Breast epithelium (tissue), 4 donors: ENCODE measurements at places on chromosomes 5 and 9.

DNA sequence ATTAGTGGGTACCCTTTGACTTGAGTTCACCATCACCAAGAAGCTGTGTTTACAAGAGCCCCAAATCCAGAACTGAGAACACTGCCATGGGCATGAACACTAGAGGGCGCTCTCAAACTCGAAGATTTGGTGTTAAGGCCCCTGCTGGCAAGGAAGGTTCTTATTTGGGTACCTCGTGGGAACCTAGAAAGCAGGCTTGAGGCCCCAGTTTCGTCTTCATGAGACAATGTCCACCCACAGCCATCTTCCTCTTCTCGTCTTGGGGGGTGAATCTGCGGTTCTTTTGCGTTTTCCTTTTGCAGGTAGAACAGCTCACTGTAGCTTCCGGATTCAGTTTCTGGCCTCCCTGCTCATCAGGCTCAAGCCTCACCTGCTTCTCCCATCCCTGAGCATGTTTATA is 184.0 kb downstream of the SEMA5A start:
- DNase-seq: no peak

- no peak for DNase-seq
These were observed 403.0 kb downstream of the GADD45G start for GRCh38 chr9:90007516-90008440.

DNA sequence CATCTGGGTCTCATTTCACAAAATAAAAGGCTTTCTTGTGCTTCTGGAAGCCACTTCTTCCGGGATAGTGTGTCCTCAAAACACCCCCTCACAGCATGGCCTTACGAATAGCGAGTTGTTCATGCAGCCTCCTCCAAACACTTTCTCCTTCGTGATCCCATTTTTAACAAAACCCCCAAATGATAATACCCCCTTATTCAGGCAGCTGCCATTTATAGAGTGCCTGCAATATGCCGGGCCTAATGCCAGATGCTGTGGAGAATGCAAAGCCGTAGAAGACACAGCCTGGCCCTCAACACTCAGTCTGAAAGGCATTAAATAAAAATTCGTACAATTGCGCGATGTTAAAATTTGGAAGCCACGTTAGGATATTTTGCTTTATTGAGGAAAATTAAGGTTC is 66.4 kb upstream of the SLC44A1 start:
- DNase-seq: no peak

- DNase-seq: no peak
These were observed 111.3 kb upstream of the GNA14 start for GRCh38 chr9:77759391-77759790.

- no peak for DNase-seq
These were observed 43.5 kb upstream of the HTR4 start for GRCh38 chr5:148697809-148698196.

DNA sequence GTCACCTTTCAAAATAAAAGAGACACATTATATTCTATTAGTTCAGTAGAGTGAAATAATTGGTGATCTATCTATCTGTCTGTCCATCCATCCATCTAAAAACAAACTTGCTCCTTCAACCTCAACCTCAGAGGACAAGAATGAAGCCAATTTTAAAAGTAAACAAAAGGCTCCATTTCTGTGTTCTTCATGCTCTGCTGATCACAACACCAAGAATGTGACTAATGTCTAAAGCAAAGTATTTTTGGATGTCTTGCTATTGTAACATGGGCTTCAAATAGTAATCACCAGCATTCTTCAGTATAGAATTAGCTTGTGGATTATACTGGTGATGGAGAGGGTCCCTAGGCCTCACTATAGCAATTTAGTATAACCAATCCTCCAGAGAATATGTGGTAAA is 1304.4 kb downstream of the MAT2B start:
- no peak for DNase-seq

DNA sequence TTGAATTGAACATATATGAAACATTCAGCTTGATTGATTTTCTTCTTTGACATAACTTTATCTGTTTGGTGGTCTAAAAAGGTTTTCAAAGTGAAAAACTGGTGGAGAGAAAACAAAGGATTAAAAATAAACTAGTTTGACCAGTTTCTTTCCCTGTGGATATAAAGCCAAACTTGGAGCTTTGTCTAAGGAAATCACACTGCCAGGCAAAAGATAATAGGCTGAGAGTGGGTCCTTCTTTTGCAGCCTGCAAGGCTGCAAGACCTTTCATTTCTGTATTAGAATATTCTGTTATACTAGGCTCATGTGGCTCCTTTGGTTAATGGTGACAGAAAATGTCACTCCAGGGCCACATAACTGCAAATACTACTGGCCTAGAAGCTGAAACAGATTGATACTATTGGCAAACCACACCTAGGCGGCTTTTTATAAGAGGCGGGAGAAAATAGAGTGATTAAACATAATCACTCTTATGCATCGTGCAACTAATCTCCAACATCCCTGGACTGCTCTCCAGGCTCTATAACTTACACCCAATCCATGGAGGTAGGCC is 129.1 kb upstream of the ZNF462 start:
- DNase-seq: no peak

GRCh38 chr9:13587571-13587970 is 308.1 kb upstream of the MPDZ start:
- DNase-seq: no peak

DNA sequence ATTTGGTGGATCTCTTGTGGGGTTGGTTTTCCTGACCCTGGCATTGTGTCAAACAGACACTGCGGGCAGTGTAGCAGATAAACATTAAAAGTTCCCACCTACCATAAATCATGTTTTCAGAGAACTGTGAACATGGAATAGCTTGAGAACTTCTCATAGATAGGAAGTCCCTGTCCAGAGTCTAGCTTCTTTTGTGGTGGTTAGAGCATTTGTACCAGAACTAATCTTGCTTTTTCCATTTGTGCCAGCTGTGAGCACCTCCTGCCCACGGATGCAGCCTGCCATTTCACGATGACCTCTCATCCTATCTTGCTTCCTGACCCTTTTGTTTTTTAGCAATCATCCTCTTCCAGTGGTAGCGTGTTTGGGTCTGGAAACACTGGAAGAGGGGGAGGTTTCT is 61.4 kb downstream of the FAM78A start:
- DNase-seq: no peak

- DNase-seq: no peak
These were observed 972.8 kb downstream of the DTWD2 start for GRCh38 chr5:118015511-118015910.

DNA sequence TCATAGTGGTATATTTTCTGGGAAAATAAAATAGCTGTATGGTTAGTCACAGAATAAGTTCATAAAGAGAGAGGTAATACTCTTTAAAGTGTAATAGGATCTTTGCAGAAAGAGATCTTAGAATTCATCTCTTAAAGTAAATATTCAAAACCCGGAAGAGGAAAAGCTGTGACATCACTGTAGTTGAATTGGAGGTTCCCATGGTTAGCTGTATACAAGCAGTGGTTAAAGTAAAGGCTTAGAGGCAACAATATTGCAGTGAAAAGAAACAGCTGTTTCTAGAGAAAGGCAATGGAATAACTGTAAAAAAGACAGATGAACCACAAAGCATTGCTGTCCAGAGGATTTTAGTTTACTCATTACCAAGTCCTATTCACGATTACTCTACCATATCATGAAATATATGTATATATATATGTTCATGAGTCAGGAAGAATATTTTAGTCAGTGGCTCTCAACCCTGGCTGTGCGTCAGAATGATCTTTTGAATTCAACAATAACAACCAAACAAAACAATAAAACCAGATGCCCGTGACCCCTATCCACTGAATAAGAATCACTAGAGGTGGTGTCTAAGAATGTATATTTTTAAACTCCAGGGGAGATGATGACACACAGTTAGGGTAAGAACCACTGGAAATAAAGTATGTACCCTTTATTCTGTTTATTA is 4.7 kb downstream of the ERCC6L2 start:
- DNase-seq: no peak

DNA sequence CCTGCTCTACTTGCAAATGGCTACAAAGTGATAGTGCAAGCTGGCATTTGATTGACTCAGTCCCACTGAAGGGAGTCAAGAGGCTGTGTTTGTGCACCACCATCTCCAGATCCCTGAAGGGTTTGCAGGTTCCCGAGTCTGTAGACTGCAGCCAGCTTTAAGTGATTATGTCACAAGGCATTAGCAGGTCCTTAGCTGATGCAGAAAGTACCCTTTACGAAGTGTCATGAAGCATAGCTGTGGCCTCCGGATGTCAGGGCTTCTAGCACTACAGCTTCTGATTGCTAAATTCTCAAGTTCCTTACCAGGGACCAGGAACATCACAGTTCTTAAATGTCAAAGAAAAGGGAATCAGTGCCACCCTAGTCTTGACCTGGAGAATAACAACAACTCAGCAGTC is 311.3 kb upstream of the TRPC7 start:
- no peak for DNase-seq

- no peak for DNase-seq
These were observed 34.1 kb upstream of the GDNF start for GRCh38 chr5:37873988-37874387.

DNA sequence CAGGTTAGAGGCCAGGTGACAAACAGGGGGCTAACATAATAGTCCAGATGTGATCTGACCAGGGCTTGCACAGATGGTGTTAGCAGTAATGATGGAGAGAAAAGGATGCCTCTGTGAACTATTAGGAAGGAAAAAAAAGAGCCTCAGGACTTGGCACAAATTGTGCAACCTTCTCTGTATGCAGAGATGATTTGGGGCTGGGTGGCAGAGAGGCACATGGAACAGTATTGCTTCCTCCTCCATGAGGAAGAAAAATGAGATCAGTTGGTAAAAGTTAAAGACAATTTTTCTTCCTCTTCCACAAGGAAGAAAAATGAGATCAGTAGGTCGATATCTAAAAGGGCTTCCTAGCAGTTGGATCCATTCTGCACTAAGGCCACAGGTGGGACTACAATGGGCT is 13.9 kb upstream of the ANXA6 start:
- no peak for DNase-seq

DNA sequence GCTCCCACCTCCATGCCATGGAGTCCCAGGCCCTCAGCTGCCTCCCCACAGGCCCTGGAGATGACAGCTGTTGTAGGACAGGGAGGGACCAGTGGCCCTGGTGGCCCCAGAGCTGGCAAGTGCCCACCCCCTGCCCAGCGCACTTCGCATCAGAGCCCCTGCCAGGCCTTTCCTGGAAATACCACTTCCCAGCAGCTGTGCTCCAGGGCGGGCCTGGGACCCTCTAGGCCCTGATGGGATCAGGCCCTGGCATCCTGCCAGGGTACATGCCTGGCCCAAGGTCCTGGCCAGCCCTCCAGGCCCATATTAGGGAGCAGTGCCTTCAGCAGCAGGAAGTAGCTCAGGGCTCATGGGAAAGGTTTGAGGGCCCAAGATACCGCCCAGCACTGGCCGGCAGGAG is 2.5 kb downstream of the KCNT1 start:
- no peak for DNase-seq

- no peak for DNase-seq
These were observed 80.6 kb downstream of the SH3PXD2B start for GRCh38 chr5:172373680-172374079.

GRCh38 chr9:82367016-82367415 is 378.4 kb downstream of the SPATA31D1 start:
- DNase-seq: no peak

DNA sequence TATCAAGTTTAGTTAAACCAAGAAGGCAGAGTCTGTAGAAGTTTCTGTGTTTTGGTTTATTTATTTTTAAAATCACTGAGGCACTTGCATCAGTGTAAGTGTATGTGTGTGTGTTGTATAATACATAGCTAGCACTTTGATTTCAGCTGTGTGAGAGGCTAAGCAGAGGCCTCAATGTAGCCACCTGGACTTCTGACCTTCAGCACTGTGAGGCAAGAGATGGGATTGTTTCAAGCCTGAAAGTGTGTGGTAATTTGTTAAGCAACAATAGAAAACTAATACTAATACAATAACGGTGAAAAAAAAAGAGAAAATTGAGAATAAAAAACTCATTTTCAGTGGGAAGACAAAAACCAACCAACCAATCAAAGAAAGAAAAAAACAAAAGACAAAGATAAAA is 327.3 kb downstream of the CDH18 start:
- DNase-seq: no peak

GRCh38 chr5:39211773-39212172 is 7.6 kb downstream of the FYB1 start:
- no peak for DNase-seq

DNA sequence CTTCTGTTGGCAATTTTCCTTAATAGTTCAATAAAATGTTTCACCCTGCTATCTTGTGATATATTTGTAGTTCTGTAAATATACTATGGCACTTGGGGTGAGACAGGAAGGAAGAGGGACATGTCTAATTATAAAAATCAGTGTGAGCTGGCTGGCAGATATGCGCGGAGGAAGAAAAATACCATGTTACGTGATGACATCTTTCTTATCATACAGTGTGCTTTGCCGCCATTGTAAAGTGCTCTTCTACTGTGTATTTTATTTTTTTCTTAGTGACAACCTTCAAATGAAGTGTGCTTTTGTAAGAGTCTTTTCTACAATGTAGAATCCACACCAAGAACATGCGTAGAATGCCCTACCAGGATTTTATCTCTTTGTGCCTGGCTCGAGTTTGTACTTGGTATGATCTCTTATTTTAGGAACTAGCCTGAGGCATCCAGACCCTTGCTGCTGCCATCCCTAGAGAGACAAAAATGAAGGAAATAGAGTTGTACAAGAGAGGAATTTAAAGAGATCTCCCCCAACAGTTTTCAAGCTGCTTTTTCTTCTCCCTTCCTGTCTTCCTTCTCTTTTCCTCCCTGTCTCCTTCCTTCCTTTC is 46.7 kb upstream of the RIOK2 start:
- DNase-seq: no peak
